Stimulated activated CD8-positive, alpha-beta memory T cell treated with anti-CD3 and anti-CD28 coated beads, Interleukin-4, amount 100 ng/mL, for 4 hours (primary cell): ENCODE measurements at places on chromosomes 3 and 15.

DNA sequence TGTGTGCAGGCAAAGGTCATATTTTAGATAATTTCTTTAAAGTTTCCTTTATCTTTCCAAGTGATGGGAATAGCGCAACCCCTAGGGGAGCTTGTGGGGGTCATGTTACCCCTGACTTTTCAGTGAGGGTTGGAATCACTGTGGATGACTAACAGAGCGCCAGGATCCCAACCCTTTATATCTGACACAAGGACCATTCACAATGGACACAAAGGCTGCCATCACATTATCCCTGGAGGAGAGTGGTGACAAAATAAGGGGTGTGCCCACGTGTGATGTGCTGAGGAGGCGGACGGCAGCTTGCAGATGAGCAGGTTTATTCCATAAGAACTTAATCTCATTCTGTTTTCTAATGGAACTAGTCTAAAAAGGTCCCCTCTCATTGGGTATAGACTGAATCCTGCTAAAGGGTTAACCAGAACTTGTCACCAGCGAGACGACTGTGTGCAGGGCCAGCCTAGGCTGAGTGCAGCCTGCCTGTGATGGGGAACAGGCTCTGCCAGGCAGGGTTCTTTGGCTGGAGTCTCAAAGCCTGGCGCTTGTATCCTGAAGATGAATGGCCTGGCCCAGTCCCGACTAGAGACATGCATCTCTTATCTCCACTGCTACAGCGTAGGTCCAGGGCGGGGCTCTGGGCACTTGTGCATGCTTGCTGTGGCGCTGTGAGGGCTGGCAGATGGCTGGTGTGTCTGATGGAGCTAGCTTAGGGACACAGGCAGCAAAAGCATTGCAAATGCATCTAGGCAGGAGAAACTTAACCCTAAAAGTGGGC is 50.2 kb downstream of the CHDH start:
- no peak for DNase-seq

- no peak for DNase-seq
Measured at GRCh38 chr3:195302431-195302830, 31.5 kb upstream of the XXYLT1 start.

DNA sequence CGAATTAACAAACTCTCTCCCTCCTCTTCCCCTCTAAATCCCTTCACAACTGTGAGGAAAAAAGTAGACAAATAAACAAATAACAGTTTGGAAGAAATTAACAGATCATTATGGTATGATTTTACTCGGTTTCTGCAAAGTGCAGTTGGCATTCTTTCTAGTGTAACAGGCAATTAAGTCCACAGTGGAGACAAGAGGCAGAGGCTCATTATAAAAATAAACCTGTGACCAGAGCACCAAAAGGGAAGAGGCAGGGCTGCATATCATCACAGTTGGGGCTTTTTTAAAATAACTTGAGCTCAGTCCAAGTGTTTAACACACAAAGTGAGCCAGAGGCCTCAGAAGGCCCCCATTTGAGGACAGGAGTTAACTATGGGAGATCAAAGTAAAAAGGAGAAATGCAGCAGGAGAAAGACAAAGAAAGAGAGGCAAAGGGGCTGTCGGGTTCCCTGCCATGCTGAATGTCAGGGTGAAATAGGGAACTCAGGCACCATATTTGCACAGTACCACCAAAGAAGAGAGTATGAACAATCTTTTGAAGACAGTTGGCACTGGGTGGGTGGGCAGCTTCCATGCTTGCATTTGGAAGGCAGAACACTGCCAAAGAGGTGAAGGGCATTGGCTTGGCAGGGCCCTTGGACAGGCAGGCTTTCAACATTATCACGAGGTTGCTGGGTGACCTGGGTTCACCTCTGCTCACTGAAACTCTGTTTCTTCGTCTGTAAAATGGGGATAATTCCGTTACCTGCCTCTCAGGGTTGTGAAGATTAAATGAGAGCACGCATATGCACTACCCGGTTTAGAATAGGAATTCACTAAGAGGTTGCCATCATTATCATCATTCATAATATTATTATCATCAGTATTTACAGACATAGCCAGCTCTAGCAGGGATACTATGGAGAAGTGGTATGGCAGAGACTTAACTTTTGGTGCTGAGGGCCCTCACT is 134.5 kb downstream of the MEX3B start:
- no peak for DNase-seq

GRCh38 chr15:52670087-52670486 is 9.1 kb downstream of the ATOSA start:
- no peak for DNase-seq

GRCh38 chr3:126124896-126125295 is 41.0 kb upstream of the SLC41A3 start:
- DNase-seq: no peak

DNA sequence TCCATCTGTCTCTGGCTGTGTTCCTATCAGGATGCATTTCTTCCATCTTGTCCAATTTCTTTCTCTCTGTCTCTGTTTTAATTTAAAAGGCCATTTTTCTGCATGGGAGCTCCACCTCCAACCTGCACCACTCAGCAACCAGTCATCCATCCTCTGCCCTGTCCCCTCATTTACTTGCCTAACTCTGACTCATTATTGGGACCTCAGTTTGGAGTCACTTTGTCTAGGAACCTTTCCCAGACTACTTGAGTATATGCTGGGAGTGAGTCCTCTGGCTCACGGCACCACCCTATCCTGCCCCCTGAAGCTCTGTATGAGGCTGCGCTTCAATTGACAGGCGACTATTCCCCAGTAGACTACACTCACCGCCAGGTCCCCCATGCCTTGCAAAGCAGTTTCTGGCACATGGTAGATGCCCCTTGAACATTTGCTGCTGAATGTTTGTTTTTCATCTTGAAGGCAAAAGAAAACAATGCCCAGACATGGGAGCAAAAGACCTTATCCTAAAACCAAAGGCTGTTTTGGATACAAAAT is 513.3 kb upstream of the CFAP20DC start:
- no peak for DNase-seq

DNA sequence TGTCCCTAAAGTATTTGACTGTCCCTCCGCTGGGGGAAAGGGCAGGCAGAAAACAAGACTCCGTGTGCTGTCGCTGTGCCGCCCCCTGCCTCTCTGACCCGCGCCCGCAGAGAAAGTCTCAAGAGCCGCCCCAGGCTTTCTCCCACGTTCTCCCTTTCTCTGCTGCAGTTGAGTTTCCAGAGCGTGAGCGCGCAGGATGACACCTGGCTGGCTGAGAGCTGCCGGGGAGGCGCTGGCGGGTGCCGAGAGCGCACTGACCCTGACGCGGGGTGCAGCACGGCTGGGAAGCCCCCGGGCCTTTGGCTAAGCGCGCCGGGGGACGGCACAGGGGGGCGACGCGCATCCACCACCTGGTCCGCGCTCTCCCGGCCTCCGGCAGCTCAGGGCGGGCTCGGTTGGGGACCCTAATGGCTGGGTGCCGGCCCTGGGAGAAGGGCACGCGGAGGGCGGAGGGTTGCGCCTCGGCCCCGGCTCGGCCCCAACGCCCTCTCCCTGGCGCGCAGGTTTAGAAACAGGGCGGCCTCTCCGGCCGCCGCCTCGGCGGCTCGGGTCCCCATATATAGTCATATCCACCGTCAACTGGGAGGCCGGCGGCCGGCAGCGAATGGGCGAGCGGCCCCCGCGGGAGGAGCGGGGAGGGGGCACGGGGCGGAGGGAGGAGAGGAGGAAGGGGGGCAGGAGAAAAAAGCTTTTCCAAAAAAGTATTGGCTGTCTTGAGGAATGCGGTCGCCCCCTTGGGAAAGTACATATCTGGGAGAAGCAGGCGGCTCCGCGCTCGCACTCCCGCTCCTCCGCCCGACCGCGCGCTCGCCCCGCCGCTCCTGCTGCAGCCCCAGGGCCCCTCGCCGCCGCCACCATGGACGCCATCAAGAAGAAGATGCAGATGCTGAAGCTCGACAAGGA is at the start of gene TPM1:
Gene TPM1, plus strand, starts transcription at position 774 of the 903 bp plus-strand sequence. Its CDS starts 83 bp downstream, at position 857.
- DNase-seq: no peak

DNA sequence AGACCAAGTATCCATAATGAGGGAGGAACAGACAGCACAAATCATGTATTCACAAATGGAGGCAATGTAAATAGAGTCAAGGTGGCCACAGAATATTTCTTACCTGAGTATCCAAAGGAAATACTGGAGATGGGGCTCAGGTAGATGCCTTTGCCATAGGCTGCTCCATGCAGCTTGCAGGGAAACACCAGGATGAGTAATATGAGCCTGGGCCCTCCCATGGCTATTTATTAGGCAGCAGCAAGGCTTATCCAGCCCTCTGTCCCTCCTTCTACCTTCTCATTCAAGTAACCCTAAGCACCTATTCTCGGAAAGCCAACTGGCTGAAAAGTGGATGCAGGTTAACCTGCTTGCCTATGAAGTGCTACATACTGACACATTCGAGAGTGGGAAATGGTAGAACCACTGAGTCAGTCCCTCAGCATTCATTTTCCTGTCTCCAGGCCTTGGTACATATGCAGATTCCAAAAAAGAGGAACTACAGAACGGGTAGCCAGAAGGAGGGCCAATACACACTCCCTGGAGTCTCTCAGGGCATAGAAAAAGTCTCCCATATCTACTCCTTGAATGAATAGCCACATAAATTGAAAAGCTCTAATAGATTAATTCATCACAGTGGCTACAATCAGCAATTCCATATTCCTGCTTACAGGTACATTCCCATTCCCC is 18.3 kb upstream of the PKM start:
- DNase-seq: no peak

GRCh38 chr3:63092515-63092914 is 185.6 kb upstream of the SYNPR start:
- DNase-seq: no peak

DNA sequence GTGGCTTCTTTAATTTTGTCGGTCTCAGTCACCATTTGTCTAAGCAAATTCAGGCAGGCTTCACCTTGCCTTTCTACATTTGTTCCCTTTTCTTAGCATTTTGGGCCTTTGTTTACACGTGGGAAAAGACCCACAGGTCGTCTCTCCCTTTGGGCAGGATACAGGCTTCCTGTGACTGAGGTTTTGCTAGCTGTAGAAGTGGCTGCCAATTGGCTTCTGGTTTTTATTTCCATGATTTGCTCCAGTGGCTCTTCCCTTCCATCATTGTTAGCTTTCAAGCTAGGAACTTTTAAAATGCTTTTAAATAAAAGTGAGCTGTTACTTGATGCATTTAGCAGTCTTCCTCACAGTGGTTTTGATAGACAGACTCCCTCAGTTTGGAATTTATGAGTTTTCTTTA is 37.3 kb downstream of the MLH1 start:
- DNase-seq: no peak

- DNase-seq: no peak
Measured at GRCh38 chr3:83498361-83499016, 1460.3 kb upstream of the CADM2 start.

GRCh38 chr3:188752850-188753249 is 418.9 kb upstream of the TPRG1 start:
- DNase-seq: no peak

GRCh38 chr3:178324356-178324755 is 211.9 kb upstream of the KCNMB2 start:
- no peak for DNase-seq

DNA sequence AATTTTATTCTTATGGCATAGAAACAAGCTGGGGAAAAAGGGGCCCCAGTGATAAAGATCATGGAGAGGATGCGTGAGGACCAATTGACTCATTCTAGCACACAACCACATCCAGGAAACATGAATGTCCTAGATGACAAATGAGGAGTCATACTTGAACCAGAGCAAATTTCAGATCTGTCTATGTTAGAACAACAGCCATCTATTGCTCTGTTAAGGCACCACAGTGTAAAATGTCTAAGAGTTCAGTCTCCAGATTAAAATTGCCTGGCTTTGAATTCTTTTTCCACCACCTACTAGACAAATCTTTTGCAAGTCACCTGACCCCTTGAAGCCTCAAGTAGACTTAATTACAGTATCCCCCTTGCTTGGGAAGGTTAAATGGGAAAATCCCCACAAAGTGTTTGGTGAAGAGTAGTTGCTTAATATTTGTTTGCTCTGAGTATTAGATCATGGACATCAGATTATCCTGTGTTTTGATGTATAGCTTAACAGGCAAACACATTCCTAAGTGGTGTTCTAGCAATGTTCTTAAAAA is 258.7 kb upstream of the TGFBR2 start:
- no peak for DNase-seq

- DNase-seq: no peak
Measured at GRCh38 chr3:138642226-138642926, 33.8 kb downstream of the FAIM start.

DNA sequence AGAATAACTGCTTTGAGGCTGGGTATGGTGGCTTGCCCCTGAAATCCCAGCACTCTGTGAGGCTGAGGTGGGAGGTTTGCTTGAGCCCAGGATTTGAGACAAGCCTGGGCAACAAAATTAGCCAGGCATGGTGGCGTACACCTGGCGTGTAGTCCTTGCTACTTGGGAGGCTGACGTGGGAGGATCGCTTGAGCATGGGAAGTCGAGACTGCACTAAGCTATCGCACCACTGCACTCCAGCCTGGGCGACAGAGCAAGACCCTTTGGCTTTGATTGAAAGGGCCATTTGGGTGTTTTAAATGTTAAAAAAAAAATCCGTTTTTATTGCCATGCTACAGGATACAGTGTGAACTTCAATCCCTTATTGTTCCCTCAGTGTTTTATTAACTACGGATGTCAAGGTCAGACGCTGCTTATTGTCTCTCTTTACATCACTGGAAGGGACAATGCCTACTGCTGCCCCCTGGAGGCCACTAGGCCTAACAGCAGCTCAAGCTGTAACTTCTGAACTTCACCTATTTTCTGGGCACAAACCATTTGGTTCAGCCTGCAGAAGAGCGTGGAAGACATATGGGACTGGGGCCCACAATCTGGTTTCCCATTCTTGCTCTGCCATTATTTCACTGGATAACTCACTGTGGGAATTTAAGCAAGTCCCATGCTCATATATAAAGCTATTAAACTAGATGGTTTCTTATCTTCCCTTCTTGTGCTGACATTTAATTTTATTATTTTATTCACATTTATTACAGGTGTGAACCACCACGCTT is 15.3 kb upstream of the IREB2 start:
- DNase-seq: peak; percentile 32

- DNase-seq: no peak
Measured at GRCh38 chr15:61743345-61743909, 316.8 kb downstream of the VPS13C start.

GRCh38 chr3:59374091-59374817 is 324.4 kb upstream of the CFAP20DC start:
- DNase-seq: no peak

DNA sequence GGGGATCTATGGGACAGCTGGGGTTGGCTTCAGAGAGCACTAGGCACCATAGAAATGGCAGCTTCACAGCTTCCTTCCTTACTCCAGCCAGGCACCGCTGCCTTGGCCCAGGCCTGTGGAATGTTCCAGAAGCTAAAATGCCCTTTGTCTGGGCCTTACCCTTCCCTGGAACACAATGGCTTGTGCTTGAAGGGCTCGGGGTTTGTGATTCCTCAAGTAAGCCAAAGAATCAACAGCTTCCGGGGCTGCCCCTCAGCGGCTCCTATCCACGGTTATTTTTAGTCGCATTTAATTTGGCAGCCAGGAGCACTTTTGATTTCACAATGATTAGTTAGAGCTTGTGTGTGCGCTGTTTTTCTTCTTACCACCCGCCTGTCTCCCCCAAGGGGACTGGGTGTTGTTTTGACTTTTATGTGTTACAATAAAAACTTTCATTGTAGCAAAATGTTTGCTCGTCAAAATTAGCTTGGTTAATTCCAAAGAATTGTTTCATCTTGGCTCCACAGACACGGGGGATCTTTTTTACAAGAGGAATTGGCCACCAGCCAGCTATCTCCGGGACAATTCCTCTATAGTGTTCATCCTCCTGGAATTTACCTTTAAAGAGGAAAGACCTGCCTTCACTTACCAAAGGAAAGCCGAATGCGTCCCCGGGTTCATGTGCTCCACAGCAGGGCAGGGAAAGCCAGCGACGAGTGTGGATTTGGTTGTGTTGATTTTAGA is 73.8 kb downstream of the TLE3 start:
- DNase-seq: no peak

- DNase-seq: no peak
Measured at GRCh38 chr15:77901921-77902750, 175.4 kb downstream of the TBC1D2B start.
